ENCODE measurements at places on chromosomes 12 and 14.

DNA sequence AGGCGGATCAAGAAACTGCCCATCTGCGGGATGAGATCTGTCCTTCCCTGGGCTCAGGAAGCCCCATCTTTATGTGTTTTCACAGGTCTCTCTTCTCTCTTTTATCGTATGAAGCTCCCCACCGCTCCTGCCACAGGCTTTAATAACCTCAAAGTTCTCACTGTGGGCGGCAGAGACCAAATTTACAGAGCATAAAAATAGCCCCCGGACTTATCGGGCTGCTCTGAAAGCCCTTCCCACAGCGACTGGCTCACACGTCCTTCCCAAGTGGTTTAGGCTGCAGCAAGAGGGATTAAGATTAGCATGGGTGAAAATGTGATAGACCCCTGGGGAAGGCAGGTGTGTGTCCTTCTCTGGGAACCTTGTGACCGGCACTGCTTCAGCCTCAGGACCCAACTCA is 47.8 kb downstream of the TESC start:
- no peak for DNase-seq

GRCh38 chr14:82757776-82758175 is 1224.1 kb upstream of the SEL1L start:
- no peak for DNase-seq

- DNase-seq = peak; percentile 46
These were observed 192.6 kb downstream of the CHST11 start for GRCh38 chr12:104649217-104649824.

DNA sequence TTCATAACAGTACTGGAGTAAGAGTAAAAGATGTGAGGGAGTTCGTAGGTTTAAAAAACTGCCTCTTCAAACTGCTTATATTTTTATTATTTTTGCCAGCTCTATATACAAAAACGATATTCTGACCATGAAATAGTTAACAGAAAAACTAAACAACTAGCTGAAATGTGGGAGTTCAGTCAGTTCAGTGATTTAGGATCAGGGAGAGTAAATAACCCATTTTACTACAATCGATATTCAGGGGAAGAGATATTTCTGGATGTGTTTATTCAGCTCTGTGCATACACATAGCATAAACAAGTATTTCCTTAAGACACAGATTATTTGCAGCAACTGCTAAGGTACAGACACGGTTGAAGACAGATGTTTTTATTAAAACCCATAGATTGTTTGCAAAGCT is 470.9 kb downstream of the TMTC2 start:
- no peak for DNase-seq

GRCh38 chr12:19158923-19159322 is 29.4 kb downstream of the PLEKHA5 start:
- no peak for DNase-seq

DNA sequence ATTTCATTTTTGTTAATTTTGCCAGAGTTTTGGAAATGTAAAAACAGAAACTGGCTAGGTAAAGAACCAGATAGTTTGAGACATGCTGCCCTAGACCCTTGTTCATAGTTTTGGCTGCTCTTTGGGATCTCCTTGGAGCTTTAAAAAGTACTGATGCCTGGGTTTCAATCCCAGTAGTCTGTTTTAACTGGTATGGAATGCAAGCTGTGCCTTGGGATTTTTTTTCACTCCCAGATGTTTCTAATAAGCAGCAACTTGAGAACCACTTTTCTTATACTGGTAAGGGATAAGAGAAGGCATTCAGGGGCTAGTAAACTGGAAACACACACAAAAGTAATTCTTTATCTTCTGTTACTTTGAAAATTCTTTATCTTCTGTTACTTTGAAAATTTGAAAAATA is 18.8 kb downstream of the SLC35F4 start:
- no peak for DNase-seq

GRCh38 chr12:3204143-3204542 is 127.0 kb downstream of the TSPAN9 start:
- no peak for DNase-seq

DNA sequence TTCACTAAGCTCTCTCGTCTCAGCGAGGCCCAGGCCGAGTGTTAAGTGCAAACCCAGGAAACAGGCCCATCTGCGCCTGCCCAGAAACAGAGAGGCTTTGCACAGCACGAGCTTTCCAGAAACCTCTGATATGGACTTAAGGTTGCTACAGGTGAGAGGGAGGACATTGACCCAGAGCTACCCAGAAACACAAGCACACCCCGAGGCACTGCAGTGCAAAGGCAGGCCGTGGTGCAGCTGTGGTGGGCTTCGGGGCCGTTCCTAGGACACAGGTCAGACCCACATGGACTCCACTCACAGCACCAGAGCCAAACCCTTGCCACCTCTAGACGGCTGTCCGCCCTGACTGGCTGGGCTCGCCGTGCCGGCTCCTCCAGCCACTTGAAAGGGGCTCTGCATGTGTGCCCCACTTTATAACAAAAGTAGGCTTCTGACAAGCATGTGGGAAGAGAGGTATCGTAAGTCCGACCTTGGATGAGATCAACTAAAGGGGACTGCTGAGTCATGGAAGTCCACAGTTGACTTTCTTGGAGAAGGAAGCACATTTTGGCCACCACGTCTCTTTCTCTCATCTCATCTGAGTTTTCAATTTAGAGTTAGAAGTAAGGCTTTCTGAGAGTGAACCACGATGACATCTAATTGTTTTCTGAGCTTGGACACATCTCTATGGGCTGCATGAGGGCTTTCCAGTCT is 38.2 kb downstream of the CACNA2D4 start:
- DNase-seq = no peak

GRCh38 chr12:129372876-129373275 is 519.6 kb downstream of the GLT1D1 start:
- DNase-seq = no peak

GRCh38 chr12:56128670-56129205 is 671 bp downstream of the ESYT1 start:
- no peak for DNase-seq

DNA sequence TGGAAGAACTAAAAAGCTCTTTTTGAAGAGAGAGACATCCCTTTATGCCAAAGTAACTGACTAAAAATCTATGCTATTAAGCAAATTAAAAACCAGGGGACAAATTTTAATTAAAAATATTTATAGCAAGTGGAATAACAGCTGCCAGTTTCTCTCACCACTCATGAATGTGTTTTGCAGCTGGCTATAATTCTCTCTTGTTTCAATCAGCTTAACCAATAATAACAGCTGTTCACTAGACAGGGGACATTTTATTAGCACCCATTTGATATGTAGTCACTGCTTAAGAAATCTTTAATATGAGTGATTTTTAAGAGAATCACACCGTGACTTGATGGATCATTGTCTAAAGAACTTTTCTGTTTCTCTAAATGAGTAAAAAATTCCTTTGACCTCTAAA is 34.2 kb upstream of the KRR1 start:
- DNase-seq = no peak

DNA sequence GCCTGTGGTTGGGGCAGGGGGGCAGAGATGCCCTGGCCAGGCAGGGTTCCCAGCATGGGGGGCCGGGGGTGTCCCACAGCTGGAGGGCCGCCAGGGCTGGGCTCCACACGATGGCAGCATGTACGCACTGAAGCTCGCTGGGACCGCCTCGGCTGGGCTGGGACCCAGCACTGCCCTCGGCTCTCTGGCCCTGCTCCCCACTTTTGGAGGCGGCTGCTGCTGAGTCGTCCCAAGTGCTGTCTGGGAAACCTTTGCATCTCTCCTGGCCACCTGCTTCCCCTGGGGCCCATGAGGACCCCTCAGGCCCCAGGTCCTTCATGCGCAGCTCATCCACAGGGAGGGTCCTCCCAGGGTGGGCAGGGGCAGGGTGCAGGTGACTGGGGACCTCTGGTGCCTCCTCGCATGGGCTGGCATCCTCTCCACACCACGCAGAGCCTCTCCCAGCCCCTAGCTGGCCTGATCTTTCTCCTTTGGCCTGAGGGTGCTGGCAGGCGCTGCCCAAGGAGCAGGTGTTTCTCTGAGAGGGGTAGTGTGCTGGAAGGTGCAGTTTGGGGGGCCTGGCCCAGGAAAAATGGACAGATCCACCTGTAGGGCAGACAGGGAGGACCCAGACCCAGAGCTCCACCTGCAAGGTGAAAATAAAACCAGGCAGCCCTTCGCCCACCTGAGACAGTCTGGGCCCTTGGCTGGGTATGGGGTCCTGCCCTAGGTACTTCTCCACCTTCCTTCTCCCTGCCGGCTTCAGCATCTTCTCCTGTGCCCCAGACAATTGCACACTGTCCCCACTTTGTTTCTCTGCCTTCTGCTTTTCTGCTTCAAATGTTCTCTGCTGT is 46.9 kb downstream of the DLK1 start:
- DNase-seq = no peak

Data from GDM1 (cell line).